ENCODE measurements at places on chromosomes 6 and 20.
A peak's percentile ranks its signal among the peaks of the same experiment; 100 is the strongest.

DNA sequence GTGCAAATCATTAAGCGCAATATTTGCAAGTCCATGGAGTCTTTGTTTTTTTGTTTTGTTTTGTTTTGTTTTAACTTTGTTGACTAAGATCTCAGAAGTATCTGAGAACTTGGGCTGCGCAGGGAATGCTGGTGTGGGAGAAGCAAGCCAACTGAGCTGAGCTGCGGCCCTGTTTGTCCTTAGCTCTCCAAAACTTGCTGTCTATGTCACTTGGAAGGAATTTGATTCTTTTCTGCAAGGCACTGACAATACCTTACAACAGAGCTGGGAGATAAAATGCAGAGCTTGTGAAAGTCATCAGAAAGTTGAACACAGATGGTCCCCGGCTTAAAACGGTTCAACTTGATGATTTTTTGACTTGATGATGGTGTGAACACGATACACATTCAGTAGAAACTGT, 5.4 kb downstream of the SLC22A23 start:
- no peak for DNase-seq

- DNase-seq = no peak
These were observed 23.0 kb downstream of the ELOVL5 start for GRCh38 chr6:53325785-53326184.

DNA sequence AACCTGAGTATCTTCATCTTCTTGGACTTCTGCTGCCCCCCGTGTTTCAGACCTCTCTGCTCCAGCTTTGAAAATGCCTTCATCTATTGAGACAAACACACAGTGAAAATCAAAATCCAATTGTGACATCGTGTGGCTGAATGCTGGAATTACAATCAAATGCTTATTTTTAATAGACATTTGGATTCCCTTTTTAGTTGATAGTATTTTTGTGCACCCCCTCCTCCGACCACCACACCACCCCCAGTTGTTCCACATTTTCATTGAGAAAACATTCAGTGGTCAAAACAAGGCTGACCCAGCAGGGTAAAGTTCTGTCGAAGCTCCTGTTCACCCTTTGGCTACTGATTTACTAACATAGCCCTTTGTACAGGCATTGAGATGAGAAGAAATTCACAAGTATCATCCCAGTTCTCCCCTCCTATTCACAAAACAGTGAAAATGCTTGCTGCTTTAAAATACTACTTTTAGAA, 79.0 kb downstream of the NRSN1 start:
- DNase-seq = peak; percentile 20

- DNase-seq = no peak
These were observed 16.6 kb upstream of the CD83 start for GRCh38 chr6:14100966-14101365.

DNA sequence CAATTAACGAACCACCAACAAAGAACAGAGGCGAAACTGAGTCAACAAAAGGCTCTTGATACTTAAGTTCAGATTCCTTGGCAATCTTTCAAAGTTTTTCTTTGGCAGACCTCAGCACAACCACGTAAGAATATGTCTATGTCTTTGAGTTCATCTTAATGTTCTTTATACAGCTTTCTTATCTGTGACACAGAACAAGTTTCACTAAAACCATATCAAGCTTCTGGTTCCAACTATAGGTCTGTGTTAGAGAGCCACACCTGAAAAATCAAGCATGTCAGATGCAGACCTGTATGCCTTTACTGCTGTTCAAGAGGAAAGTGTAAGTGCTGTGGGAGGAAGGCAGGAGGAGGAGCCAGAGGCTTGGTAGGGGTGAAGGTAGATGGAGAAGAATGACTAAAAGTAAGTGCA, 271.3 kb downstream of the KHDC1L start:
- DNase-seq = no peak

DNA sequence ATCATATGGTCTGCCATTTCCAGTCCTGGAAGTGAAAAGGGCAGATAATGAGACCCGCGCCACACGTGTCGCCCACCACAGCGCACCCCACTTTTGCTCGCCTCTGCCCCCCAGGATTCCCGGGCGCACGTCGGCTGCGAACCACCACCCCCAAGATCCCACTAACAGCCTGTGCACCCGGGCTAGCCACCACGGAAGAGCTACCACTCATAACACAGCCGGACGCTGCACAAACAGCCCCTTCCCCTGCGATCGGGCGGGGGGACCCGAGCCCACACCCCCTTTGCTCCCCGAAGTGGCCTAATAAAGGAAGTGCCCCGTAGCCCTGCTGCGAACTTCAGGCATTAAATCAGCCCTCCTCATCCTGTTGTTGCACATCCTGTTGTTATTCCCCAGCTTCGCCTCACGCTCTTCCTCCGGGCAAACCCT, 506 bp downstream of the CITED2 start:
- DNase-seq = no peak

DNA sequence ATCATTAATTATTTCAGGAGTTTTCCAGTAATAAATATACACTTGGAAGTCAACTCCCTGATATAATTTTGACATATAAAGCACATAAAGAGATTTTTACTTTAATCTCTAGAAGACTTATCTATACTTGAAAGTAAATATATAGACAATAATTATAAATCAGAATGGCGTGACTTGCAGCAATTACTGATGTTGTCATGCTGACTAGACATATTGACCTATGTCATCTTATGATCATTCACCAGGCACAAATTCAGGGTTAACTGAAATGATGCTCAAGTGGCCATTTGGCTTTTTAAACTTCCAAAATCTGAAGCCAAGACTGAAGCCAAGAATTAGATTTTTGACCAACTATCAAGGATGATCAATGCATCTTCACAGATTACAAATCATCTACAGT, 192.2 kb downstream of the MCHR2 start:
- no peak for DNase-seq

- DNase-seq = no peak
These were observed 596.8 kb downstream of the QKI start for GRCh38 chr6:164011321-164011720.

GRCh38 chr20:48864254-48864653, 36.5 kb upstream of the PREX1 start:
- DNase-seq = no peak

DNA sequence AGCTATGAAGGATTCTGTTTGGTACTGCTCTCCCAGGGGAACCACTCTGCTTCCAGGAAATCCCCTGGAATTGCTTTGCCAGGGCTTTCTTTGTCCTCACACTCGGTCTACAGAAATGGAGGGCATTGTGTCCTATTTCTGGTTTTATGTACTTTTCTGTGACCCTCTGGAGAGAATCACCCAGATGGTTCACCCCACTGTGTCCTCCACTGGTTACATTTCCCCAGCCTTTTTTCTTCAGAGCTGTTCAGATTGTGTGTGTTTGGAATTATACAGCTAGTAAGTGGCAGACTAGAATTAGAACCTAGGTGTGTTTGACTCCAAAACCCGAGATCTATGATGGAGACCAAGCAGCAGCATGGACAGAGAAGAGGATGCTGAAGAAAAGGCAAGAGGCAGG, 80.8 kb downstream of the CD164 start:
- DNase-seq = no peak

- DNase-seq = peak; percentile 29
These were observed 49.1 kb upstream of the PRDM1 start for GRCh38 chr6:106037060-106037459.

- no peak for DNase-seq
These were observed 15.8 kb downstream of the TIAM2 start for GRCh38 chr6:155010940-155011339.

DNA sequence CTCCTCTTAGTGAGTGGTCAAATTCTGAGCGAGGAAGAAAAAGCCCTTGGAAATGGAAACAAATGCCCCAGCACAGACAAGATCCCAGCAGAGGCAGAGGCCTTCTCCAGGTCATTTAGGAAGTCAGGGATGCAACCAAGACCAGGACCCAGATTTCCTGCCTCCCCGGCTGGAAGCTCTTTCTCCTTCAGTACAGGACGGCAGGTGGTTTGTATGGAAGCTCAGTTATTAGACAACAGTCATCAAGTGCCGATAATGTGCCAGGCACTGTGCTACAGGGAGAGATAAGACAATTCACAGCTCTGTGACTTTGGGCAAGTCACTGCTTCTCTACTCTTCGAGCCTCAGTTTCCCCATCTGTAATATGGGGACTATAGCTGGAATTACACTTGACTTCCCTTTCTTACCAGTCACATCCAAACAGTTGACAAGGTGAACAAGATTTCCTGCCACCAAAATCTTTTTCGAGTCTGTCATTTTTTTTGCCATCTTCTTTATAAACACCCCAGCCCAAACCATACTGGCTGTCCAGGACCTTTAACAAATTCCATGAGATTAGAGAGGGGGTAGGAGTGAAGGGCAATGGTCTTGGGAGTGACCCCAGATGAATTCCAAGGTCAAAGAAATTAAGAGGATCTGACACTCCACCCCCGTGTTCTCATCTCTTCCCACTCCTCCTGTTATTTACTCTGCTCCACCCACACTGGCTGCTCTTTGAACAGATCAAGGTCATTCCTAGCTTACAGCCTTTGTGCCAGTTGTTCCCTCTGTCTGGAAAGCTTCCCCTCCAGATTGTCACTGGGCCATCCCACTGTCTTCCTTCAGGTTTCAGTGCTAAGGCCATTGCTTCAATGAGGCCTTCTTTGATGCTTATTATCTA, 6.0 kb downstream of the MMP9 start:
- DNase-seq = no peak

DNA sequence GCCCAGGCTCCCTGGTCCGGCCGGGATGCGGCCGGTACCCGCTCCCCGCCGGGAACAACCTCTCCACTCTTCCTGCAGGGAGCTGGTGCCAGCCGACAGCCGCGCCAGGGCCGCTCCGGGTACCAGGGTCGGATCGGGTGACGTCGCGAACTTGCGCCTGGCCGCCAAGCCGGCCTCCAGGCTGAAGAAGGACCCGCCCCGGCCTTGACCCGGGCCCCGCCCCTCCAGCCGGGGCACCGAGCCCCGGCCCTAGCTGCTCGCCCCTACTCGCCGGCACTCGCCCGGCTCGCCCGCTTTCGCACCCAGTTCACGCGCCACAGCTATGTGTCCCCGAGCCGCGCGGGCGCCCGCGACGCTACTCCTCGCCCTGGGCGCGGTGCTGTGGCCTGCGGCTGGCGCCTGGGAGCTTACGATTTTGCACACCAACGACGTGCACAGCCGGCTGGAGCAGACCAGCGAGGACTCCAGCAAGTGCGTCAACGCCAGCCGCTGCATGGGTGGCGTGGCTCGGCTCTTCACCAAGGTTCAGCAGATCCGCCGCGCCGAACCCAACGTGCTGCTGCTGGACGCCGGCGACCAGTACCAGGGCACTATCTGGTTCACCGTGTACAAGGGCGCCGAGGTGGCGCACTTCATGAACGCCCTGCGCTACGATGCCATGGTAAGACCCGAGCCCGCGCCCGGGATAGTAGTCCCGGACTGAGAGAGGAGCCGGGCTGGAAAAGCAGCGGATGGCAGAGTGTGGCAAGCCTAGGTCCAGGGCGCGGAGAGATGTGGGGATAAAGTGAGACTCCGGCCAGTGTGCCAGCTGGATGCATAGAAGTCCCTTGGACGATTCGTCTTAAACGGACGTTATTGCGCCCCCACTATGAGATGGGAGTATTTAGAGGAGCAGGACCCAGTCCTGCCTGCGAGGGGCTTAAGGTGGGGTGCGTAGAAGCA, at the start of gene NT5E:
Gene NT5E, plus strand, starts transcription at position 266 of the 942 bp plus-strand sequence. Its CDS starts 57 bp downstream, at position 323.
- DNase-seq = no peak

DNA sequence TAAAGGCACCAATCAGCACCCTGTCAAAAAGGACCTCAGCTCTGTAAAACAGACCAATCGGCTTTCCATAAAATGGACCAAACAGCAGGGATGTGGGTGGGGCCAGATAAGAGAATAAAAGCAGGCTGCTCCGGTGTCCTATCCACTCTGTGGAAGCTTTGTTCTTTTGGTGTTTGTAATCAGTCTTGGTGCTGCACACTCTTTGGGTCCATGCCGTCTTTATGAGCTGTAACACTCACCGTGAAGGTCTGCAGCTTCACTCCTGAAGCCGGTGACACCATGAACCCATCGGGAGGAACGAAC, 7.3 kb upstream of the PXDC1 start:
- DNase-seq = no peak

DNA sequence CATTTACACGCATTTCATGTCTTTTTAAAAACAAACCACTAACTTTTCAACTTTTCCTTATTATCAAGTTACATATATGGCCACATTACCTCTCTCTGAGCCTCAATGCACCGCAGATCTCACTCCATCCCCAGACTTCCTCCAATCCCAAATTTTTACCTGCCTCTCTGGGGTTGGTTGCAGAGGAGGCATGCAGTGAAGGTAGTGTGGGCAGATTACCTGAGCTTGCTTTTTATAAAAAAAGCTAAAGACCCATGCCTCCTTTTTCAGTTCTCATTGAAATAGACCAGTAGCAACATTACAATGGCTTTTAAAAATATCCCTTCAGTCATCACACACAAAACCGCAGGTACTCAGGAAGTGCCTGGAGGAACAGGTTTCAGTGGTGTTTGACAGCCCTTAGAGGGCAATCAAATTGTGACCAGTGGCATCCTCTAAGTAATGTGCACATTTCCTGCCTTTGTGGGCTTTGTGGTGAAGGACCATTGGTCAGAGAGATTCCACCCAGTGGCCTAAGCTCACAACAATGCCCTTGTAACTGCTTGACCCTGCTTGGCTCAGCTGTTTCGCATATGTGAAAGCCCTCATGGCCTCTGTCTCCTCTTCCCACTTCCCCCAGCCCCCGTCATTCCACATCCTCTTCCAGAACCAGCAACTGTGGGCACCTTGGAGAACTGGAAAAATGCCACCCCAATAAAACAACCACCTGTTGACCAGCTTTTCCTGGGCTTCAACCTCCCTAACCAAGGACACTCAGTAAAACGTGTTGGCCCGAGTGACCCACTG, 30.2 kb upstream of the IL17A start:
- no peak for DNase-seq

DNA sequence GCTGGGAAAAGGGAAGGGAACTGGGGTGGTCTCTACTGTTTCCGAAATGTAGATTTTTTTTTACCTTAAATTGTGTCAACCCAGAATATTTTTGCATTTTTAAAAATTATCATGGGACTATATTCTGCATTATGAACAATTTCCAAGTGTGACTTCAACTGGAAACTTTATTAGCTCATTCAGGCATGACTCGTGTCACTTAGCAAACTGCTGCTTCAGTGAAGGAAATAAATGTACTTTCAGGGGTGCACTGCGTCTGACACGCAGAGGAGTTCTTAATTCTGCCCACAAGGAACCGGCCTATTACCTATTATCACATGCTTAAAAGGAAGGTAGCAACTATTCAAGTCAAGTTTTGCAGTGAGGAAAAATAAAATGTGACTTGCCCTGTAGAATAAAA, 291.3 kb upstream of the PRDM1 start:
- no peak for DNase-seq

DNA sequence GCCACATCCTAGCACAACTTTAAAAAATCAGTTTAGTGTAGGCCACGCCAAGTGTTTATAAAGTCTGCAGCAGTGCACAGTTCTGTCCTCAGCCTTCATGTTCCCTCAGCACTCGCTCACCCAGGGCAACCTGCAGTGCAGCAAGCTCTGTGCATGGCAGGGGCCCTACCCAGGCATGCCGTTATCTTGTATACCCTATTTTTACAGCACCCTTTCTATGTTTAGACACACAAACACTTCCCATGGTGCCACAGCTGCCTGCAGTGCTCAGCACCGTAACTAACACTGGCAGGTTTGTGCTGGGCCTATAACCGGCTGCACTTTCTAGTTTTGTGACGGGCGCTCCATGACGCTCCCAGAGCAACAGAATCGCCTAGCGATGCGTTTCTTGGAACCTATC, 43.8 kb downstream of the ZBTB46 start:
- no peak for DNase-seq

GRCh38 chr6:122696853-122697252, 82.7 kb upstream of the FABP7 start:
- DNase-seq = no peak

Data from HS-27A (cell line).